ENCODE measurements at places on chromosomes 1 and 21.

- DNase-seq = no peak
Observed at GRCh38 chr1:37438869-37439343, 35.5 kb upstream of the ZC3H12A start.

GRCh38 chr21:30233228-30234020 lies 17.5 kb upstream of the CLDN8 start:
- DNase-seq = no peak

DNA sequence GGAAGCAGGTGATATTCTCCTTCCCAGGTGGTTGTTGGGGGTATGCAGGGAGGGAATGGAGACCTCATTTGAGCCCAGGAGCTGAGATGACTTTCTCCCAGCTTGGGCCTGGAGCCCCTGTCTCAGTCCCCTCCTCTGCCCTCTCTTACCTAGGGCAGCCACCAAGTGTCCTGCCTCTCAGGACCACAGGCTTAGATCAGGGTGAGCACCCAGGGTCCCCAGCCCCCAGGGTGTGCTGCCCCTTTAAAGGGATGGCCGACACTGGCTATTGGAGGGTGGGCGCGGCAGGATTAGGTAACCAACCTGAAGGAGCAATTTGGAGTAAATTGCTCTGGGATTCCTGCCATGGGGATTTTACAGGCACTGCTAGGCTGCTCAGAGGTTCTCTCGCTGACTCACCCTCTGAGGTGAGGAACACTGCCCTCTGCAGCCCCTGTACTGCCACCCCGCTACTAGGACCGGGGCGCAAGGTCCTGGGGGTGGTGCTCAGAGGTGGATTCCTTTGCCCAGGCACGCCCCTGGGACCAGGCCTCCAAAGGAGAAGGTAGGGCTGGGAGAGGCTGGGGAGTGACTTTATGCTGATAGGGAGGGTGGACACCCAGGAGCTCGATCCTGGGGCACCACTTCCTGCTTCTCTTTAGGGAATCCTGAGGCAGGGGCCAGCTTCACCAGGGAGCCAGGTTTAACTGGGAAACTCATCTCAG lies 1.5 kb downstream of the RPS6KA1 start:
- DNase-seq = peak; percentile 76

DNA sequence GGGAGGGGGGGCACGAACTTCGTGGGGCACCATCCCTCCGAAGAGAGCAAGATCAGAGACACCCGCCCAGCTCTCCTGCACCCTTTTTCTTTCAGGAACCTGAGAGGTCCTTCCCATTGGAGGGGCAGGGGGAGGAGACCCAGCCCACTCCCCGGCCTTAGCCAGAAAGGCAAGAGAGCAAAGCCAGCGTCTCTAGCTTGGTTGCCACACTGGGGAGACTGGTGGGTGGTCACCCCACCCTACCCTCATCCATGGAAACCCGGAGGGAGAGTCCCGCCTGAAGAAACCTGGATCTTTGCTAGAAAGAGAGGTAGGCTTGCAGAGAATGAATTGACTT lies 246 bp downstream of the ATP2B4 start:
- DNase-seq = no peak

DNA sequence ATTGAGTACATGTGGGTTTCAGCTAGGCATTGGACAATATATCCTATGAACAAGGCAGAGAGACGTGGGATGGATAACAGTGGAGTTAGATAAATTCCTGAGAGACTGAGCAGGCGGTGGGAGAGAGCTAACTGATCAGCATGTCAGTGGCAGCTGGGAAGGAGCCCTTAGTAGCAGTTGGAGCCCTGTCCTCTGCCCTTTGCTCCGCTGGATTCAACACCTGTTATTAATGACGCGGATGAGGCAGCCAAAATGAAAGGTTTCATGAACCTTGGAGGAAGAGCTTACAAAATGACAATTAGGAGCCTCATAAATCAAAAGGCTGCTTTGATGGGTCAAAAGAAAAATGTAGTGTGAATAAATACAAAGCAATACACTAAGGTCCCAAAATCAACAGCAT lies 16.1 kb downstream of the UBIAD1 start:
- no peak for DNase-seq

GRCh38 chr1:175192111-175192629 lies 406 bp downstream of the KIAA0040 start:
- peak; percentile 32 for DNase-seq

GRCh38 chr1:150385537-150386445 lies 21.8 kb downstream of the RPRD2 start:
- DNase-seq = no peak

DNA sequence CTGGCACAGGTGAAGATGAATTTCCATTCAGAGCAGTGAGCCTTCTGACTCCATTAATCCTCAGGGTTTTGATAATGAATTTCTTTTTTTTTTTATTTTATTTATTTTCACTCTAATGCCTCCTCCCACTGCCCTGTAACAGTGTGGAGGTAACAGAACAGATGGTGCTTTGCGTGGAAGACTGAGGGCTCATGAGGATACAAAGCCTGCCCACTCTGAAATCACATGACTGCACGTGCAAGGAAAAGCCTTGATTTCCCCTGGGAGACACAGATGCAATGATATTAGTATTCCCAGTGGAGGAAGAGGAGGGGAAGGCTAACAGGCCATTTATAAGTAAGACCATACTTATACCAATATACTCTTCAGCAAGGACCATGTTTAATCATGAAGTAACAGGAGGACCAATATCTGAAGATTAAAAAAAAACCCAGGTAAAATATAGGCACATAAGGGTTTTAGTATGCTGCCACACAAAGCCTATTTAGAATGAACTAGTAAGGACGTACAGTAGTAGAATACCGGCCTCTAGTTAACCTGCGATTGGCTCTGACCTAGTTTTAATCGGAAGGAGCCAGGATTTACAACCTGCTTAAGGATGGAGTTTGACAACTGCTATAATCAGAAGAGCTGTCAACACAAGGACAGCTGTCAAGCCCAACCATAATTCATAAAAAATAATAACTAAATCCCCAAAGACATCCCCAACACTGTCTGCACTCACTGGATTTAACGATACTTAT lies 69.6 kb downstream of the LHX4 start:
- no peak for DNase-seq

DNA sequence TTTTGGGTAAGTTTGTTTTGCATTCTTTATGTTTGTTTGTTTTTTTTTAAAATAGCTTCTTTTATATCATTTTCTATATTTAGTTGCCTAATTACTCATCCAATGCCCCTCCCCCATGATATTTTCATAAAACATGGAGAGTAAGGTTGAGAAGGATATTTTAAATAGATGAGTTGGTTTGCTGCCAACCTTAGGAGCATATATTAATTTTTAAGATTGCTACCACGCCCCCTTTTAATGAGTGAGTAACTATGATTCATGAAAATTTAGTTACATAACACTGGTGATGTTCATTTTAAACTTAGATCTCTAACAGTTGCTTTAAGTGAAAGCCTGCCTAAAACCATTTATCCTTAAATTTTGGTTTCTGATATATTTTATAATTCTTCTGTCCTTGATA lies 18.7 kb downstream of the TMEM50A start:
- no peak for DNase-seq

DNA sequence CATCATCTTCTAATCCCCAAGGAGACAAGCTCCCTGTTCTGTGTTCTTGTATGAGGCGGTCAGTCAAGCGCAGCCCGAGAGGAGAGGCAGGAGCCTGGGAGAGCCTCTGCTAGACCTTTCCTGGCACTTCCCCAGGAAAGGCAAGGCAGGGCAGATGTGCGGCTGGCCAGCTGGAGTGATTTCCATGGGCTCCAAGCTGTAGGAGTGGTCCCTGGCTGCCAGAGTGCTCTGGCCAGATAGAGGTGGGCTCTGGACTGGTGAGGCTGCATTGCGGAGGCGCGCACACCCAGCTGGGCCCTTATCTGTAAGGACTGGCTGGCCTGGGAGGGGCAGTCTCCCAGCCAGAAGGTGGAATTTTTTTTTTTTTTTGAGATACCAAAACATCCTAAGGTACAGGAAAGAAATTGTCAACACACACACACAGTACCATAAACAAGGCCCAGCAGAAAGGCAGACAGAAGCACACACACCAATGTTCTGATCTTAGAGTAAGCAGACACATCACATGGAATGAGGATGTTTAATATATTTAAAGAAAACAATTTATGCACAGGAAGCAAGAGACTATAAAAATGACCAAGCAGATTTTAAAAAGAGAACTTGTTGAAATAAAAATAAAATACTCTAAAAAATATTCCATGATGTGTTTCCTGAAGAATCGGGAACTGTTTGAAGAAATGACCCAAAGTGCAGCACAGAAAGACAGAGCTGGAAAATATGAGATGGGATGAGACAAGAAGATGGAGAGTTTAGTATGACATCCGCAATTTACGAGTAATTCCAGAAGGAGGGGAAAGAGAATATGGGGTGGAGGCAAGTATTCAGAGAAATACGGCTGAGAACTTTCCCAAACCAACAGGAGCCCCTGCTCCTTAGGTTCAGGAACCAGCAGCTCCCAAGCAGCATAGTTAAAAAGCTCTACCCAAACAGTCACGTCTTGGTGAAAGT lies 13.4 kb downstream of the IBA57 start:
- peak; percentile 94 for DNase-seq

- no peak for DNase-seq
Observed at GRCh38 chr21:26461500-26461899, 111.6 kb downstream of the CYYR1 start.

- no peak for DNase-seq
Observed at GRCh38 chr1:227776331-227776771, 39.1 kb upstream of the PRSS38 start.

GRCh38 chr1:162950187-162950586 lies 89.2 kb upstream of the CCDC190 start:
- no peak for DNase-seq

DNA sequence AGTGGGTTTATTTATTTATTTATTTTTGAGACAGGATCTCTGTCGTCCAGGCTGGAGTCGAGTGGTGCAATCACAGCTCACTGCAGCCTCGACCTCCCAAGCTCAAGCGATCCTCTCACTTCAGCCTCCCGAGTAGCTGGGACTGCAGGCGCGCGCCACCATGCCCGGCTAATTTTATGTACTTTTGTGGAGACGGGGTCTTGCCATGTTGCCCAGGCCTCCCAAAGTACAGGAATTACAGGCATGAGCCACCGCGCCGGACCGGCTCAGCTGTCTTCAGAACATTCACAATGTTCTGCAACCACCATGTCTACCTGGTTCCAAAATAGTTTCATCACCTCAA lies 406 bp upstream of the DNAJC8 start:
- no peak for DNase-seq

DNA sequence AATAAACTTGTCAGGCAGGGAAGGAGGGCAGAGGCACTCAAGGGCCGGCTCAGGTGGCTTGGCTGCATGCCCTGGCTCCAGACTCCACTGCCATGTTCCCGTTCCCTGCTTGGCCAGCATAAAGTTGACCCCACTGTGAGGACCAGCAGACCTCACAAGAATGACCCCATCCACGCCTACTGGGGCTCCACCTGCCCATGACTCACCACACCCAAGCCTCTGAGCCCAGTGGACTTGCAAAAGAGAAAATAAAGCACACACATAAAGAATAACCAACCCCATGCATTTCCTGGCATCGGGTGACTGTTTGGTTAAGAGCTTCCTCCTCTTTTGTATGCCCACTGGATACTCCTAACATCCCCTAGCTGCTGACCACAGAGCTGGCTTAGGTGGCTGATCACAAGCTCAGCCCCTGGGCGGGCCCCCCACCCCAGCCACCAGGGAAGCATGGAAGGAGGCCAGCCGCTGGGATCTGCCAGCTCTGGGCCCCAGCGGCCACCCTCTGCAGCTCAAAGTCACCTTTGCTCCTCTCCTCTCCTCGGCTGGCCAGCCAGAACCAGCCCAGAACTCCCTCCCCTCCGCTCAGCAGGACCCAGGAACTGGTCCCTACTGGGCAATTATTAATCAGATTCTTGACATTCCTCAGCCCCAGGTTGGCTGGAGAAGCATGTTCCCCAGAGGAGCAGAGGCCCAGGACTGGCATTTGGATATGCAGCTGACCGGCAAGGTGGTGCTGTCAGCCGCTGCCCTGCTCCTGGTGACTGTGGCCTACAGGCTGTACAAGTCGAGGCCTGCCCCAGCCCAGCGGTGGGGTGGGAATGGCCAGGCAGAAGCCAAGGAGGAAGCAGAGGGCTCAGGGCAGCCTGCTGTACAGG lies at the start of gene KLHDC7A:
Gene KLHDC7A (plus strand): TSS at position 616 of the 875 bp plus-strand sequence. CDS start 52 bp downstream, at position 668.
- no peak for DNase-seq

- peak; percentile 88 for DNase-seq
Observed at GRCh38 chr1:32939655-32940371, 24.8 kb downstream of the RNF19B start.

- DNase-seq = peak; percentile 34
Observed at GRCh38 chr1:38860454-38860795, 853 bp upstream of the RRAGC start.

DNA sequence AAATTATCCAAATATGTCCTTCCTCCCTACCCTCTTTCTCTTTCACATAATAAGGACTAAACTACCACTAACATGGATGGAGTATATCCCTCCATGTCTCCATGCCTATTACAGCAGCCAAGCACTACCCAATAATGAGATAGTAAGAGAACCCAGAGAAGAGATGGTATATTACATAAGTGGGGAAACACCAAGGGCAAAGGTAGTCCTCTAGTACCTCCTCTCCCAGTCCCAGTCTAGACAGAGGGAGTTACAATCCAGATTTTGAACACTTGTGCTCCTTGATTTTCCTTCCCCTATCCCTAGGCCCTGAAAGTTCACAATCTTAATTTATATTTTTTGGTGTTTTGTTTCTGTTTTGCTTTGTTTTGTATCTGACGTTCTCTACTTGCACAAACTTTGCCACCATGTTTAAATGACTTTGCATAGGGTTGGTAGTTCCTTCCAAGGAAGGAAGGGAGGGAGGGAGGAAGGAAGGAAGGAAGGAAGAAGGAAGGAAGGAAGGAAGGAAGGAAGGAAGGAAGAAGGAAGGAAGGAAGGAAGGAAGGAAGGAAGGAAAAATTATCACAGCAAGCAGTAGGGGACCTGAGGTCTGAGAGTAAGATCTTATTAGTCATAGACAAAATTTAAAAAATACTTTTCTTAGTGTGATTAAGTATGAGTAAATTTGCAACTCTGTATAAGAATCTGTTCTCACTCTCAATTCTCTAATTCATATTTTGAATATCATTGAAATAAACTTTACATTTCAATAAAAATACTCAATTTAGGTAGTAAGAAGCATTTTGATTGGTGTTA lies 521.9 kb downstream of the PTPRC start:
- DNase-seq = no peak

GRCh38 chr1:59136541-59137275 lies 160.2 kb upstream of the FGGY start:
- DNase-seq = no peak

- no peak for DNase-seq
Observed at GRCh38 chr1:65395887-65396612, 24.4 kb upstream of the LEPR start.

- DNase-seq = no peak
Observed at GRCh38 chr1:167573035-167573434, 19.5 kb upstream of the CREG1 start.

- DNase-seq = peak; percentile 42
Observed at GRCh38 chr1:172431204-172431603, 10.7 kb downstream of the C1orf105 start.
